Ovary (tissue), 10 donors: ENCODE measurements at places on chromosomes 5 and 9.

GRCh38 chr9:128899566-128900322 is 17.8 kb downstream of the LRRC8A start:
- DNase-seq = no peak

DNA sequence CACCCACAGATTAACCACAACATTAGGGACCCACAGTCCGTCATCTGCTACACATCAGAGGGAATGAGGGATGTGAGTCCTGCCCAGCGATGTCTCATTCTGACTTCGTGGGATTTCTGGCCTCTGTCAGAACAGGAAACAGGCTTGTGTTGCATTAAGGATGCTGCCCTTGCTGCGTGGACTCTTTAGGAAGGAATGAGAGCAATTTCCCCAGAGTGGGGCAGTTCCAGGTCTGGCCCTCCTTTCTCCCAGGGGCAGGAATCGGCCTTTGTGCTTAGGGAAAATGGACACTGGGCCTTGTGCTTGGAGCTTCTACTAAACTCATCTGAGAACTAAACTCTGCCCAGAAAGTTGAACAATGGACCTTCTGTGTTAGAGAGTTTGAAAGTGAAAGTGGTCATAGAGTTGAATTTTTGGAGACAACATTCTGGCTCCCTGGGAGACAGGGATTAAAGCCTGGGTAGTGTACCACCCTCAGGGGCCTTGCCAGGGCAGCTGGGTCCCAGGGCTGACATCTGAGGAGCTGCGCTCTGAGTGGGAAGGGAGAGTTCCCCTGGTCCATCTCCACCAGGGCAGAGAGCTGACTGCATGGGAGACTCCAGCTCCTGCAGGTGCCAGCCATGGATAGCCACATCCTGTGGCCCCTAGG is 37.8 kb upstream of the S1PR3 start:
- no peak for DNase-seq

GRCh38 chr5:119840175-119840574 is 210.8 kb downstream of the FAM170A start:
- DNase-seq = no peak

- DNase-seq = no peak
Observed at GRCh38 chr5:19488786-19489185, 499.2 kb downstream of the CDH18 start.

GRCh38 chr9:92299116-92299515 is 5.6 kb upstream of the IARS1 start:
- no peak for DNase-seq
